ENCODE measurements at places on chromosomes 2 and 18.

DNA sequence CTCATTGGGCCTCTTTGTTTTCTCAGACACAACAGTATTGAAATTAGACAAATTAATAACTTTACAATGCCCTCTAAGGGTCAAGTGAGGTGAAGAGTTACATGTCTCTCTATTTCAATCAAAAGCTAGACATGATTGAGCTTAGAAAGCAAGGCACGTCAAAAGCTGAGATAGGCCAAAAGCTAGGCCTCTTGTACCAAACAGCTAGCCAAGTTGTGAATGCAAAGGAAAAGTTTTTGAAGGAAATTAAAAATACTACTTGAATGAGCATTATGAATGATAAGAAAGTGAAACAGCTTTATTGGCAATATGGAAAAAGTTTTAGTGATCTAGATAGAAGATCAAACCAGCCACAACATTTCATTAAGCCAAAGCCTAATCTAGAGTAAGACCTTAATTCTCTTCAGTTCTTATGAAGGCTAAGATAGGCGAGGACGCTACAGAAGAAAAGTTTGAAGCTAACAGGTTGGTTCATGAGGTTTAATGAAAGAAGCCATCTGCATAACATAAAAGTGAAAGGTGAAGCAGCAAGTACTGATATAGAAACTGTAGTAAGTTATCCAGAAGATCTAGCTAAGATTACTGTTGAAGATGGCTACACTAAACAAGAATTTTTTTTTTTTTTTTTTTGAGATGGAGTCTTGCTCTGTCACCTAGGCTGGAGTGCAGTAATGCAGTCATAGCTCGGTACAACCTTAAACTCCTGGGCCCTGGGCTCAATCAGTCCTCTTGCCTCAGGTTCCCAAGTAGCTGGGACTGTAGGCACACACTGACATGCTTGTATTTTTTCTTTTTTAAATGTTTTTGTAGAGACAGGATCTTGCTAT lies 65.5 kb downstream of the FAM117B start:
- no peak for DNase-seq

DNA sequence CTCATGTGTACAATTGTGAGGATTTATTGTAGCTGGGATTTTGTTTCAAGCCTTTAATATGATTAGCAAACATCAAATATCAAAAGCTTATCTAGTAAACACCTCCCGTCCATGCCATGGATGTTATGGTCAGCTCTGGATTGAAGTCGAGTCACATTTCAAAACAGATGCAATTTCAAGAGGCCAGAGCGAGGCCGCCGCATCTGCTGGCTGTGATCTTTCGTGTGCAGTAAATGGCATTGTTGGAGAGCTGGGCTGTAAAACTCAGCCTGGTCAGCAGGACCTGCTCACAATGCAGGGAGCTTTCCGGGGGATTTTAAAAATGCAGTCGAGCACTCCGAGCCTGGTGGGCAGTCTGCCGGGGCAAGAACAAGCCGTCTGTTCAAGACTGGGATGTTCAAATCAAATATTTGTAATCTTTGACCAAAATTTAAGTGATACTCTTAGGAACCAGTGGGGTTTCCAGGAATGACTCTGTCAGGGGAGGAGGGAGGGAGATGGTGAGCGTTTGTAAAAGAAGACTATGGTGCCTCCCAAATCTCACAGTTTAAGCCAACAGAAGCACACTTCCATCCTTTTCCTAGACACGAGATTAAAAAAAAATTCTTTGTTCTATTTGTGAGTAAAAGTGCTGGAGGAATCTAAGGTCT lies 97.6 kb downstream of the MYCN start:
- no peak for DNase-seq

- DNase-seq = no peak
Observed at GRCh38 chr2:165959371-165959770, 5.8 kb upstream of the TTC21B start.

DNA sequence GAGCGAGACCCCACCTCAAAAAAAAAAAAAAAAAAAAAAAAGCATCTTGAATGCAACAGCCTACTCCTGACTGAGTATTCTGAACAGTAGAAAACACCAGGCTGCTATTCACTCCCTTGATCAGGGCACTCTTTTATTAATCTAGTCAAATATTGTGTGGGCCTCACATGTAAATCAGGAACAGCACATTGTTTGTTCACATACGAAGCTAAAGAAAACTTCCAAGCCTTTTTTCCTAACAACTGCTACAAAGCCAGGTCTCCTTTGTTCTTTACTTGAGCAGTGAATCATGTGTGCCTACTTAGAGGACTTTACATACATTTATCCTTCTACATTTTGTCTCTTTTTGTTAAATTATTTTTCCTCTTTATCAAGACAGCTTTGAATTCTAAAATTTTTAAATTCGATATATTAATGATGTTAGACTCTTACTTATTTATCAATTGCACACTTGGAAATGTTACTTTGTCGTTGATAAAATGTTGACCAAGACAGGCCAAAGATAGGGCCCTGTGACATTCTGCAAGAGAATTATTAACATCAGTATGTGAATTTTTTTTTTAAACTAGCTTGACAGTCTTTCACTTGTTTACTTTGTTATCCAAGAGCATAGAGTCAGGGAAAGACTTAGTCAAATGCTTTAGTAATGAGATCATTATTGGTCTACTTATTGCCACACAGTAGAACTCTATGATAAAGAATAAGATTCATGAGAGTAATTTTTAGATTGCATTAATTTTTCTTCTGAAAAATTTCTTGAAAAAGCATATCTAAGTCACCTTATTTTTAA lies 13.2 kb downstream of the SPATS2L start:
- no peak for DNase-seq

DNA sequence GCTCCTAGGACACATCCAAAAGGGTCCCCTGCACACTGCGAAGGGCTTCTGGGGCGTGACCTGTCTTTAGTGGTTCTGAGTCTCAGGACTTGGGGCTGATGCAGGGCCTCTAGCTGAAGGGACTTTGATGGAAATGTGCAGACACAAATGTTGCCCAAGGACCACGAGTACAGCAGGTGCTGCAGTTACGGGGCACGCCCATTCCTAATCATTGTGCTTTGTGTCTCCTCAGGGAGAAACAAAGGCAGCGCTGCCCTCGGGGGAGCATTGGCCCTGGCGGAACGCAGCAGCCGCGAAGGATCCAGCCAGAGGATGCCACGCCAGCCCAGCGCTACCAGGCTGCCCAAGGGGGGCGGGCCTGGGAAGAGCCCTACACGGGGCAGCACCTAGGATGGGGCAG lies 8.0 kb downstream of the TUBA3E start:
- DNase-seq = no peak

DNA sequence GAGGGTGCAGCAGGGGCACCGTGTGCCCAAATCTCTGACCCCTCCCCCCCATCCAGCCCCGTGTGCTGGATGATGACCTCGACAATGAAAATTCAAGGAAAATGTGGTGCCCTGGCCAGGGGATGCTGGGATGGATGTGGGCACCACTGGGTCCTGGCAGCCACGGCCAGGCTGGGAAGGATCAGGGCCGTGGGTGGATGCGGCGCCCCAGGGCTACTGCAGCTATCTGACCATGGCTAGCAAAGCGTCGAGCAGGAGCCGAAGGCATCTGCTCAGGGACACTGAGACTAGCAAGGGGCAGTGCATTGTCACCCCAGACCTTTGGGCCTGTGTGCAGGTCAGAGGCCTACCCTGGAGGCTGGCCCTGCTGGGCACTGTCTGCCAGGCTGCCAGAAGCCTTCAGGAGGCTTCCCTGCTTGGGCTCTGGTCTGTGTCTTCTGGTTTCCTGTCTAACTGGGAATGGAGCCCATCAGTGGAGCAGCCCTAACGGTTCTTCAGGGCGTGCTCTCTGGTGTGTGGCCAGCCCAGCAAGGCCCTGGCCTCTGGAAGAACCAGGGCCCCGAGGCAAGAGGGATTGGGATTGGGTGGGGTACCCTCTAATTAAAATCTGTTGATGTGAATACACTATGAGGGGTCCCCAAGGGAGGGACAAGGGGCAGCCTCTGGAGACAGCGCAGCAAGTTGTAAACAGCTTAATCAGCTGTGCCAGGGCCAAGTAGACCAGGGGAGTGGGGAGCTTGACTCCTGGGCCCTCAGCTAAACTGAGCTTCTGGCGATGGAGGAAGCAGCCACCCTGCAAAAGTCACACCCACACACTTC lies 98.0 kb downstream of the STPG4 start:
- DNase-seq = no peak

DNA sequence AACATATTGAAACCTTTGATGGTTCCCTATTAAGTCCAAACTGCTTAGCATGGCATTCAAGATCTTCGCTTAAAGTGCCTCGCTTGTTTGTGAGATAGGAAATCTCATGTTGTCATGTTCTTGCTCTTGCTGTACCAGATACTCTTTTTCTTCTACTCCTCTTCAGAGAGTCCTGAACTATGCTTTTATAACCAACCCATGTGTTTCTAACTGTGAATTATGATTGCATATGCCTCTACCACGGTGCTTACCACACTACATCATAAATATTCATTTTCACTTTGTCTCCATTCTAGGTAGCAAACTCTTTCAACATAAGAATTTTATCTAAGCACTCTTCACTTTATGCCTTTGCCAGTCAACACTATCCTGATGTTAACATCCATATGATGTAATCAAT lies 23.6 kb downstream of the STAT4 start:
- DNase-seq = no peak

GRCh38 chr2:111903516-111903915 lies 5.1 kb downstream of the MERTK start:
- DNase-seq = no peak

- no peak for DNase-seq
Observed at GRCh38 chr2:29627279-29627711, 294.1 kb downstream of the ALK start.

GRCh38 chr2:198141726-198142125 lies 337.3 kb downstream of the PLCL1 start:
- no peak for DNase-seq

DNA sequence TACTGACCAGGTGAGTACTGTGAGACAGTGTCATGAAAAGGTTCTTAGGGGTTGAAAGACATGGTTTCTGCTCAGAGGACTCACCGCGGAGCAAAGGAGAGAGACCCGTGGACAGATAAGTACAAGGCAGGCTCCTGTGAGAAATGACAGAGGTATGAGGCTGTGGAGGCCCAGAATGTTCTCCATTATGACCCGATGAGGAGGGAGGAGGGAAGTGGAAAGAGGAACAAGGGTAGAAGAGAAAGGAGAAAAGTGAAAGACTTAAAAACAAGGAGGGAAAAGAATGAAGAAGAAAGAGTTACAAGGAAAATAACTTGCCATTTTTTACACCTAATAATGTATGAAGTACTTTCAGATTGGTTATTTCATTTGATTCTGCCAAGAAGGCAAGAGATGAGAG lies 29.8 kb downstream of the MAPRE3 start:
- no peak for DNase-seq

DNA sequence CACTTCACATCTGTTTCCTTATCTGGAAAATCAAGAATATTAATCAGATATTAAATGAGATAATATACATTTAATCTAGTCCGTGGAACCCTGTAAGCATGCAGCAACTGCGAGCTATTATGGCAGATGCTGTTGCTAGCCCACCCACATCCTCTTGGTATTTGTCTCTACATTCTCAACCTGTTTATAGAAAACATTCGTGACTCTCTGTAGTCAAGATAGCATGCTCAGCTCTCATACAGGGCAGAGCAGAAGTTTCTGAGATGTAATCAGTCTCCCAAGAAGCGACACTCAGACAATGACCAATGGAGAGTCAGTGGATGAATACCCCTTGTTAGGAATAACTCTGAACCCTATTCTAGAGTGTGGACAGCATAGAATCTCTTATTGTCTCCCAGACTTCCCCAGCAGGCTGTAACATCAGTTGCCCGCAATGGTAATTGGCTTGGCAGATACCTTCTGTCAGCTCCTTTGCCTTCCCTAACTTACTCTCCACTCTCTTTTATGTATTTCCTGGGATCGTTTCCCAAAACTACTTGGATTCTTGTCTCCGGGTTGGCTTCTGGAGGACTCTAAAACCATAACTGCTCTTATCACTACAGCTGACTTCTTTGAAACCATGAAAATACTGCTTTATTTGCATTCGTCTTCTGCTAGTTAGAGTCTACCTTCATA lies 400.7 kb upstream of the TNP1 start:
- DNase-seq = no peak

DNA sequence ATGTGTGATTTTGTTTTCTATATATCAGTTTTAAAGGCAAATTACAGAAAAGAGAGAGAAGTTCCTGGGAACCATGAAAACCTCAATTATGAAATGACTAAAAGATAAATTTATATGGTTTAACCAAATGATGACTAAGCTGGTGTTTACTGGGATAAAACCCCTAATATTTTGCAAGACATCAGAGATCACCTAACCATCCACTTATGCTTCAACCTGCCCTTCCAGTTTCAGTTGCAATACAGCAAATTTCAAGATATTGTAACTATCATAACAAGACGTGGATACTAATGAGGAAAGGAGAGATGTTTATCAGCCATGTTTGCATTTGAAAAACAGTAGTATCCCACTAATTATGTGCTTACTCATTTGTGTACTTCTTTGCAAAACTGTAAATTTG lies 108.2 kb downstream of the GAREM1 start:
- no peak for DNase-seq

DNA sequence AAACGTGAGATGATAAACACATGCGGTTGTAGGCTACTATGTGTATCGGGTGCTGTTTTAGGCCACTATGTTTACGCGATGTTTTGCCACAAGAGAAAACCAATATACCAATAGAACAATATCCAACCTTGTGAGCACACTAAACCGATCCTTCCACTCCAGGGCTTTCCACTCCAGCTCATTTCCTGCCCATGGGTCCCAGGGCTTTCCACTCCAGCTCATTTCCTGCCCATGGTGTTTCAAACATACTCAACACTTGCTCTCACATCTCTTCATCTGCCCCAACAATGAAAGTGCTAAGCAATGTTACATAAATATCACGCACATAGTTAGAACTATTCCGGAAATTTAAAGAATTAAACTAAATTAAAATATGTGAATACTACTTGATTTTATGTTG lies 80.0 kb downstream of the EPB41L3 start:
- no peak for DNase-seq

DNA sequence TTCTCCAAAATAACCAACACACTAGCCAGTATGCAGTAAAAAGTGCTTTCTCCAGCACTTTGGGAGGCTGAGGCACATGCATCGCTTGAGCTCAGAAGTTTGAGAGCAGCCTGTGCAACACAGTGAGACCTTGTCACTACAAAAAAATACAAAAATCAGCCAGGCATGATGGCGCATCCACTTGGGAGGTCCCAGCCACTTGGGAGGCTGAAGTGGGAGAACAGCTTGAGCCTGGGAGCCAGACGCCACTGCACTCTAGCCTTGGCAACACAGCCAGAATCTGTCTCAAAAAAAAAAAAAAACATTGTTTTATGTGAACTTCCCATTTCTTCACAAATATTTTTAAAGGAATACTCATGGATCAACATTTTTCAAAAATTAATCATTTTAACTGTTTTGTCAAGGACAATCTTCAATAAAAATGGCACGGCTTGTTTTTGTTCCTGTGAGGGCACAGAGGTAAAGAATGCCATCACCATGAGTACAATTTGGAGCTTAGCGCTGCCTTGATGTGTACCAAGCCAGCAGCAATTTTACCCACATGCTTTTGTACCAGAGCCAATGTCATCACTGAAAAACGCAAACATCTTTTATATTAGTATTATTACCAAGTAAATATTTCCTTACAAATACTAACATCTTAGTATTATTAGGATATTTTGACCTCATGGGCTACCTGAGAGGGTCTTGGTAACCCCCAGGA lies 26.7 kb downstream of the RAB1A start:
- DNase-seq = no peak

GRCh38 chr2:96685577-96686459 lies 43.3 kb downstream of the FER1L5 start:
- no peak for DNase-seq

GRCh38 chr18:54396760-54397159 lies 39.1 kb downstream of the C18orf54 start:
- DNase-seq = no peak
